Stimulated activated CD4-positive, alpha-beta T cell treated with anti-CD3 and anti-CD28 coated beads, TNF-alpha, amount 100 ng/mL, for 24 hours (primary cell): ENCODE measurements at places on chromosomes 1 and 21.

GRCh38 chr1:184734980-184735379, 19.7 kb downstream of the EDEM3 start:
- no peak for DNase-seq

- no peak for DNase-seq
Observed at GRCh38 chr1:244273845-244274619, 177.7 kb downstream of the ADSS2 start.

DNA sequence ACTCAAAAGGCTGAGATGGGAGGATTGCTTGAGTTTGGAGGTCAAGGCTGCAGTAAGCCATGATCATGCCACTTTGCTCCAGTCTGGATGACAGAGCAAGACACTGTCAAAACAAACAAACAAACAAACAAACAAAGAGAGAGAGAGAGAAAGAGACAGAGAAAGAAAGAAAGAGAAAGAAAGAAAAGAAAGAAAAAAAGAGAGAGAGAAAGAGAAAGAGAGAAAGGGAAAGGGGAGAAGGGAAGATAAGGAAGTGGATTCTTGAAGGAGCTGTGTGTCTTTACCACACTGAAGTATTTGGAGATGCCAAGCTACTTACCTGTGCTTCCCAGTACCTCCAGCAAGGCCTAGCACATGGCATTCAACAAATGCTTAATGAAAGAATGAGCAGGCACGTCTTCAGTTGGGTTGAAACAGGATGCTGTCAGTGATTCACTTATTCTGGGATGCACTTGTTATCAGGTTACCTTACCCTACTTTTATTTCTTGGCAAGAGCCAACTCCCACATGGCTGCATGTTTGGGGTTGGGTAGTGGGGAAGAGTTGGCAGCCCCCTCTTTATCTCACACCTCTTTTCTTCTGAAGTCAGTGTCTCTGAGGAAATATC, 28.8 kb downstream of the CD101 start:
- no peak for DNase-seq

GRCh38 chr1:211643324-211644212, 31.9 kb downstream of the NEK2 start:
- DNase-seq, result no peak

DNA sequence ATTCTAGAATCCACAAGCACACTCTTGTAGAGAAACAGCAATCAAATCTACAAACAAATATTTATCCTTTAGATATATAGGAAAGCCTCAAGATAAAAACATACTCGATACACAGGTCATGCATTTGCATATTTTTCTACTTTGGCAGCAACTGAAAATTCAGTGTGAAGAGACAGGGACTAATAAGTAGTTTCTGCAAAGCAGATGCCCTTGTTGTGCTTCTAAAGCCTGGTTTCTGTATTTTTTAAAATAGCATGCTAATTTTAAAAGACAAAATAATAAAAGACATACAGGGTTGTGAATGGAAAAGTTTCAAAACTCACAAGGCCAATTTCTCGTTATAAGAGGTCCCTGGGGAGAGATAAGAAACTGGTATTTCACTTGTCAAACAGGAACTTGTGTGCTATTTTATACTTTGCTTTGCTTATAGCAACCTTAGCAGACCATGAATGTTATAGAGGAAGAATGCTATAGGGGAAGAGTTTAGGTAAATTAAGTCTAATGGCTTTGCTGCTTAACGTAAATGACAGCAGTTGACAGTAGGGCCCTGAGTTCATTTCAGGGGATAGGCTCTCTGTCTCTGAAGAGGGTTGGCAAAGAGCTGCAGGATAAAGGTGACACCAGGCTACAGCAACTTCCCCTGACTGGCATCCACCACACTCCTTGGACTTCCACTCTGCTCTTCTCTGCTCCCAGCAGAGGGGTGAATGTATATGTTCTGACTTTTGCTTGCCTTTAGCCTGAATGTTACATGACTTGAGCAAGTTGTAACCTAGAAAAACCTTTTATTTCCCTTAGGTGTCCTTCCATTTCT, 9.4 kb upstream of the RGS13 start:
- no peak for DNase-seq

GRCh38 chr1:241821363-241821762, 26.6 kb upstream of the EXO1 start:
- no peak for DNase-seq

DNA sequence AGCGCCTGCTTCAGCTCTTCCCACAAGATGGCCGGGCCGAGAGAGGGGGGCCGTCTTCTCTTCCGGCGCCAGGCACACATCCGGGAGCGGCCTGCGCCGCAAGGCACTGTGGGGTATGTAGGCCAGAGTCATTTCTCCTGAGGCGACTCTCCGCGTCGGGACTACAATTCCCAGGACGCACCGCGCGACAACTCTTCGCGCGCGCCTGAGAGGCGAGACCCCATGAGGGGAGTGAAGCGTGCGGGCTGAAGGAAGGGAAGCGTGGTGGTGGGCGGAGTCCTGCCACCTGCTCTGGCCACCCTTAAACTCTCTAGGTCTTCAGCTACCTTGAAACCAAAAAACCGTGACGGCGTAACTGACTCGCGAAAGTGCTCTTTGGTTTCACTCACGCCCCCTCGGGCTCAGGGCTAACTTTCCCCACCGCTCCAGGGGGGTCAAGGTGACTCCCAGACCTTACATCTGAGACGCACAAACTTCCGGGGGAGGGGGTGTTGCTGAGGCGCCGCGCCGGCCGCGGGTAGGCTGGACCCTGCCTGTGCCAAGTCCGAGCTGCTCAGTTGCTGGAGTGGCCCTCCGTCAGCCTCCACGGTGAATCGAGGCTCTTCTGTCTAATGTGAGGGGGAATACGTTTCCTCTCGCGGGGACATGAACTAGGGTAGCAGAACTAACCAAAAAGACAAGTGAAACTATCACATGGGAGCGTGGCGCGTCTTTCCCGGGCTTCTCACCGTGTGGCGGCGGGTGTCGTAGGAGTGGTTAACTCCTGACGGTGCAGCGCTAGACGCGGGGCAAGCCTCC, at the start of gene SERBP1:
Gene SERBP1, minus strand, starts transcription at position 45 of the 798 bp plus-strand sequence. CDS start 102 bp downstream, outside the sequence.
- DNase-seq, result peak; percentile 89

DNA sequence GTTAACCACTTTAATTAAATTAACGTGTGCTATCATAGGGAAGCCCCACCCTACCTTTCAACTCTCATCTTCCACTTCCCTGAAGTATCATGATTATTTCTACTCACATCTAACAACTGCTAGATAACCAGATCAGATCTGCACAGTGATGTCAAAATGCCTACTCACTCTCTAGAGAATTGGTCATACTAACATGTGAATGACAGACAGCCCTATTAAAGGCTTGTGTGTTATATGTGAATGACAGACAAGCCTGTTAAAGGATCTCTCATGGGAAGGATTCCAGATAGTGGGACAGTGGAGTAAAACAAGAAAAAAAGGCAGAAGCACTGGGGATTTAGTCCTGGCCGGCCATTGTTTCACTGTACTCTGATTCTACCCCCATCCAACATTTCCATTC, 12.6 kb downstream of the VTCN1 start:
- no peak for DNase-seq

DNA sequence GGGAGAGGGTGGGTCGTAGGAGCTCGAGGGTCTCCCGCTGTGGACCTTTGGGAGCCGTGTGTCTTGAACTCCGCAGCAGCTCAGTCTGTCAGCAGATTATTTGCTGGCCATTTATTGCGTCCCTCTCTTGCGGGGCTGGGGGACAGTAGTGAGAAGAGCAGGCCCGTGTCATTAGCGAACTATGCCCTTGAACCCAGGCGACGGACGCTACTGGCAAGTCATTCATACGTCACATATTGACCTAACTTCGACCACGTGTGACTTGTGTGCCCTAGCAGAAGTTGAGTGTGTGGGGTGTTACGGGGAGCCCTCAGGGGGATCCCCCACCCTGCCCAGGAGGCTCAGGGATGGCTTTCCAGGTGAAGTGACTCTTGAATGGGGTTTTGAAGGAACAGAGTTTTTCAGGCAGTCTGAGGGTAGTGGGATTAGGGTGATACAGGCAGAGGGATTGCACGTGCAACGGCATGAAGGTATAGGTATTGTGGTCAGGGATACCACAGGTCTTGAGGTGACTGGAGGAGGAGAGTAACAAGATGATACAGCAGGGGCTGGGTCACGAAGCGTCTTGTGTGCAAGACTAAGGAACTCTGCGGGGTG, 13.0 kb downstream of the RCC1 start:
- DNase-seq, result peak; percentile 61

GRCh38 chr1:110233861-110234260, 23.7 kb downstream of the KCNC4 start:
- DNase-seq, result no peak

DNA sequence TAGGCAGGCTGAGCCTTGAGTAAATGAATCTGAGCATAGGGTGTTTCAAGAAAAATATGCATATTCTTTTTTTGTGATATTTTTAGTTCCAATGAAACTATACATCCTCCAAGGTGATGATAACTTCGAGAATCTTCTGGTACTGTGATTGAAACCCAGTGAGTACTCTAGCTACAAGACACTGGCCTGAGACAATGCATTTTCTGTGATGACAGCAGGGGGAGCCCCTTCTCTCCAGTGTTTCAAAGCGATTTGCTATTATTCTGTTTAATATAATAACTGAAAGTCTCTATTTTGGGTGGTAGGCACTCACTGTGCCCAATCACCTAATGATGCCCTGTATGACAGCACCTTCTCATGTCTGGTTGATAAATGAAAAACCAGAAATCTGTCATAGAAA, 12.1 kb downstream of the IRF2BP2 start:
- no peak for DNase-seq

DNA sequence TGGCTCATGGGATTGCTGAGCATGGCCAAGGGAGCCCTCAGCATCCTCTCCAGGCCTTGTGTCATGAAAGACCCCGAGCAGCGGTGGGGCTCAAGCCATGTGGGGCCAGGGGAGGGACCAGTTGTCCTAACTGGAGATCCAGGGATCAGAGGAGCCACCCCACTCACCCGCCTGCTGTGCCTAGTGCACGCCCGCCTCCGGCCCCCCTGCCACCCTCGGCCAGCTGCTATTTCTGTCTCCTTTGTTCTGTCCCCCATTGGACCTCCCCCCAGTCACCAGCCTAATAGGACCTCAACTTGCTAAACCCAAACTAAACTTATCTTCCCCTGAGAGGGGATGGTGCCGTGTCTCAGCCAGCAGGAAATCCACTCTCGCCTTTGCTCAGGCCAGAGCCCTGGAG, 44.4 kb downstream of the TP73 start:
- no peak for DNase-seq

GRCh38 chr1:28301368-28302174, 27.3 kb upstream of the MED18 start:
- DNase-seq, result no peak

DNA sequence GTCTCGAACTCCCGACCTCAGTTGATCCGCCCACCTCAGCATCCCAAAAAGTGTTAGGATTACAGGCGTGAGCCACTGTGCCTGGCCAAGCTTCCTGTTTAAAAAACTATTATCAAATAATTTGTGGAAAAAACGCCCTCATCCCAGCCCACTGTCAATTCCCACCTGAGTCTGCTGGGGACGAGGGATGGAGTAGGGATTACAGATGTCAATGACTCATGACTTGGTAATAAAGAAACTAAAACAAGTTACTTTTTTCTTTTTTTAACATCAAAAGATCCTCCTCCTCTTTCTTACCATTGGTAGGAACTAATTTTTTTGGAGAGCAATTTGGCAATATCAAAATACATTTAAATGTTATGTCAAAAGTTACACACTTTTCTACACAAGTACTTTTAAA, 9.7 kb downstream of the CNN3 start:
- no peak for DNase-seq

DNA sequence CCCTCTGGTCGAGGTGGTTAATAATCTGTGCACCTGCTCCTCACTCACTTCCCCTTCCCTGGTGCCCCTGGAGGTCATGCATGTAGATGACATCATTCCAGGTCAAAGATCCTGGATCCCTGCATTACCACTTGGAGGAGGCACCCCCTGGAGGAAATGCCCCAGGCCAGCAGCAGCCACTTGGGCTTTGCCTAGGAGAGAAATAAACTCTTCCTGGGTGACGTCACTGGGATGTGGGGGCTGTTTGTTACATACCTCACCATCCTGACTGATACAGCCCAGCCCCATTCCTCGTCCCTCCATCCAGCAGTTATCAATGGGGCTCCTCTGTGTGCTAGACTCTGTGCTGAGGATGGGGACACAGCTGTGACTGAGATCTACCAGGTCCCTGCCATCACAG, 433.6 kb downstream of the PTPRU start:
- DNase-seq, result no peak
